Stomach (tissue), 19 donors: ENCODE measurements at places on chromosomes 2 and 18. TPM values are rescaled to one million over a fixed set of nuclear protein-coding genes. Genes with fewer than 3 reads are reported as not detected.

Gene HOXD9
- not detected for total RNA-seq

Gene SPR
- 25.7 TPM for total RNA-seq

Gene SERPINB12
- not detected for total RNA-seq

Gene AMMECR1L
- 19.8 TPM for total RNA-seq

Gene TLX2
- total RNA-seq, result 0.73 TPM

Gene SCYGR4
- not detected for total RNA-seq

Gene THSD7B
- total RNA-seq, result not detected

Gene GPR155
- total RNA-seq, result 25.1 TPM

GRCh38 chr2:117330641-117331040, 483.9 kb upstream of the DDX18 start:
- DNase-seq, result no peak

DNA sequence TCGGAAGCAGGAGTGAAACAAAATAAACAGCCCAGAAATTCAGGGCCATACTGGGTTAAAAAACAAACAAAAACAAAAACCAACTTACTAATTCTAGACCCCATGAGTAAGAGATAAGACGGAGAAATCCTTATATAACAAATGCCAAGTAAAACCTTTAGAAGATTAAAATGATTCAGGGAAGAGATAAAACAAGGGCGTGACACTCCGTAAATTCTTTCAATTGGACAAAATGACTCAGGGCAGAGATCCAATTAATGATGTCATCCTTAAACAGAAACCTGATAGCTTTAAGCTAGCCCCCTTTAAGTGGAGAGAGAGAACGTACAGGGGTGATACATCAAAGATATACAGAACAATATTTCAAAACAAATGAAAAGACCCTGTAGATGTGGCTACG, 317.4 kb downstream of the NBAS start:
- no peak for DNase-seq

DNA sequence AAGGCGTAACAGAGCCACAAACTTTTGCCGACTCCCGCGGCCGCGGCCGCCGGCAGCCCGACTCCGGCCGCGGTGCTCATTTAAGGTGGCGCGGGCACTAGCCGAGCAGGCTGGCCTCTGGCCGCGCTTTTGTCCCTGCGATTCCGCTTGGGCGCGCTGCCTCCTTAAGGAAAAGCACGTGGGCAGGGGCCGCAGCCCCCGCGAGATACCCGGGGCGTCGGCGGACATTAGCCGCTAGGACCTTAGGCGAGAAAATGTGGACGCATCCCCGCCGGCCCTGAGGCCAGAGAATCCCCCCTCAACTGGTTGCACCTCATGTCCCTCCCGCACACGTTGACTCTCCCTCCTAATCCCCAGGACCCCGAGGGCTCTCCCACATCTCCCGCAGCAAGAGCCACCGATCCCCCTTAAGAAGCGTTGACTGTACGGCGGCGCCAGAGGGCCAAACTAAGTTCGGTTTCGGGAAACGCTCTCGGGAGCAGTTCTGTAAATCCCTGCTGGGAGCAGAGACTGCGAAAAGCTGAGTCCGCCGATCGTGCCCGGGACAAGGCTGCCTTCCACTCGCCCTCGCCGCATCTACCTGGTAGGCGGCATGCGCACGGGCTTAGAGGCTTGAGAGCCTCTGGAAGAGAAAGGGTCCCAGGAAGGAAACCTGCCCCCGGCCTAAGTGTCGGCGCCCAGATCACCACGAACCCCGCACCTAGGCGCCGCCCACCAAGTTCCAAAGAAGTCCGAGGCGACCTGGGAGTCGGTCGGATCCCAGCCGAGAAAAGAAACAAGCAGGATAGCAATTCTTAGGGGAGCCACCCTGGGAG, 1.8 kb upstream of the SATB2 start:
- DNase-seq, result peak; percentile 96

DNA sequence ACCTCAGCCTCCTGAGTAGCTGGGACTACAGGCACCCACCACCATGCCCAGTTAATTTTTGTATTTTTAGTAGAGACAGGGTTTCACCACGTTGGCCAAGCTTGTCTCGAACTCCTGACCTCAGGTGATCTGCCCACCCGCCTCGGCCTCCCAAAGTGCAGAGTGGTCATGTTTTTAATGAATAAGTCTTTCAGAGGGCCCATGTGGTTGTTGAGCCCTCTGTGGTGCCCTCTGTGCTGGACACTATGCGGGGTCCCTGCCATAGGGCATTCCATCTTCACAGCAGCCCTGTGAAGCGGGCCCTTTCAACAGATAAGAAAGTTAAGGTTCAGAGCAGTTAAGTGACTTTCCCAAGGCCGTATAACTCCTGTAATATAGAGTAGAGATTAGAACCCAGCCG, 25.9 kb downstream of the MYO7B start:
- DNase-seq, result no peak

DNA sequence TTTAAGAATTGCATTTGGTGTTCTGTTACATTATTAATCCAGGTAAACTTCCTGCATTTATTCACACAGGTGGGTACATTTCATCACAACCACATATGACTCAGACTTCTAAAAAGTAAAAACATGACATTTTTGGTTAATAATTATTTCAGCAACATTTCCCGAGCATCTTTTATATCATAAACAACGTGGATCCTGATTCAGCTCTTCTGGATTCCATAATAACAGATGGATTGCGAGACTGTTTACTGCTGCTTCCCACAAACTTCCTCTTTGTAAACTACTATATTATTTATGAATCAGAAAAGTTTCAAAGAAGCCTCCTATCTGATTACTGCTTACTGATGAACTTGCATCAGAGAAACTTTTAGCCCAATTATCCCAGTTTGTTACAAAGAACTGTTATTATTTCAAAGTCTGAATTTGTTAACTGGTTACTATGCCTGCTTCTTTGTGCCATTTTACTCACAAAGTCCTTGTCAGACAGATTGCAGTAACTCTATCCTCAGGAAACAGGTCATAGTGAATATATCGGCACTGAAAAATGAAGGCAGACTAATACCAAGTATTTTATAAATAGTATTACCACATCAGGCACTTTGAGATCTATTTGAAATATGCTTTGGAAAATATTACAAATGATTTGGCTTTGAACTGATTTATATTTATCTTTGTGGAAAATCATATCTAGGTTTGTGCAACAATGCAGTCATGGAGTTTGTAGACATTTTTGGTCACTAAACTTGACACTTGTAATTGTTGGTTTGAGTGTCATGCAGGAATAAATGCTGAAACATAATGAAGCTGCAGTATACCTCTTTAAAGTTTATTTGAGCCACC, 511.6 kb downstream of the PLCL1 start:
- DNase-seq, result no peak

DNA sequence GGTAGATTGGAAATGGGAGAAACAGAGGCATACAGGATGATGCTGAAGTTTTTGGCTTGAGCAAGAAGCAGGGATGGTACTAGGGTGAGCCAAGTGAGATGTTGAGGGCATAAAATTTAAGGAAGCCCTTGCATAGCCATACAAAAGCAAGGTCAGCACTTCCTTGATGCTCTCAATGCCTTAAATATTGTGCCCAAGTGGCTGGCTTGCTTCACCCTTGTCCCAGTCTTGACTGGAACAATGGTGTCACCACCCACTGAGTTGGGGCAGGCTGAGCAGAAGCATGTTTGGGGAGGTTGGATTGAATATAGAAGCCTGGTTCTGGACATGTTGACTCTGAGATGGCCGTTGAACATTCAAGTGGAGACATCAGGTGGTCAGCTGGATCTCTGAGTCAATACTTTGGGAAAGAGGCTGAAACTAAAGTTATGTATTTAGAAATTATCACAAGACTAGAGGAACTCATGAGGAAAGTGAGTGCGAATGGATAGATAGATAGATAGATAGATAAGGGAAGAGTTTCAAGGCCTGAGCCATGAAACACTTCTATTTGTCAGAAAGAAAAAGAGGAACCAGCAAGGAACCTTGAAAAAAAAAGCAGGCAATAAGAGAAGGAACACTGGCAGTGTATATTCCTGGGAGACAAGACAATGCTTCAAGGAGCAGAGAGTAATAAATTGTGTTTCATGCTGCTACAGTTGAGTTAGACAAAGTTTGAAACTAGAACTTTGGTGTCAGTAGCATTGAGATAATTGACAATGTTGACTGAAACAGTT, 43.0 kb upstream of the HNMT start:
- no peak for DNase-seq

GRCh38 chr2:85785027-85785822, 31.4 kb downstream of the ATOH8 start:
- DNase-seq, result no peak

GRCh38 chr2:64462940-64463700, 9.2 kb downstream of the LGALSL start:
- no peak for DNase-seq

GRCh38 chr2:162490052-162490717, 146.3 kb downstream of the GCA start:
- DNase-seq, result no peak

DNA sequence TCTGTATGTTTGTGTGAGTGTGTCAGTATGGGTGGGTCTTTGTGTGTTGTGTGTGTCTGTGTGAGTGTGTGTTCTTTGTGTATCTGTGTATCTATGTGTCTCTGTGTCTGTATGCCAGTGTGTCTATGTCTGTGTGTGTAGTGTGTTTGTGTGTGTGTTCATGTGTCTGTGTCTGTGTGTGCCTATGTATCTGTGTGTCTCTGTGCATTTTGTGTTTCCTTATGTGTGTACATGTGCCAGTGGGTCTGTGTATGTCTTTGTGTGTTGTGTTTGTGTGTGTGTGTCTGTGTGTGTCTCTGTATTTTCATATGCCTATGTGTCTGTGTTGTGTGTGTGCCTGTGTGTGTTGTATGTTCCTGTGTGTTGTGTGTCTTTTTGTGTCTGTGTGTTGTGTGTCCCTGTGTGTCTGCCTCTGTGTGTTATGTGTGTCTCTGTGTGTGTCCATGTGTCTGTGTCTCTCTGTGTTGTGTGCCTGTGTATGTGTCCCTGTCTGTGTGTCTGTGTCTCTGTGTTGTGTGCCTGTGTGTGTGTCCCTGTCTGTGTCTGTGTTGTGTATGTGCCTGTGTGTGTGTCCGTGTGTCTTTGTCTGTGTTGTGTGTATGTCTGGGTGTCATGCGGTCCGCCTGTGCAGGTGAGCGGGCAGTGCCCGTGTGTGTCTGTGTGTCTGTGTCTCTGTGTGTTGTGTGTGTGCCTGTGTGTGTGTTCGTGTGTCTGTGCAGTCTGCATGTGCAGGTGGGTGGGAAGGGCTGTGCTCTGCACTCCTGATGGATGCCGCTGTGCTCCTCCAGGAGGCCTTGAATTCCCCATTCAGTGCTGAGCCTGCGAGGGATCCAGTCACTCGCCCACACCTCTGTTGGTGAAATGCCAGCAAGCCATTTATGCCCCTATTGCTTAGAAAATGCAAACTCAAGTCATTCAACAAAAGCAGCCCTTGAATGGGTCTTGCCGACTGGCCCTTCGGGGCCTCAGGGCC, 37.4 kb downstream of the KLHL29 start:
- no peak for DNase-seq

GRCh38 chr2:217515615-217516309, 487.0 kb downstream of the TNS1 start:
- DNase-seq, result no peak

- DNase-seq, result no peak
Observed at GRCh38 chr18:59743566-59743965, 46.3 kb upstream of the CCBE1 start.

DNA sequence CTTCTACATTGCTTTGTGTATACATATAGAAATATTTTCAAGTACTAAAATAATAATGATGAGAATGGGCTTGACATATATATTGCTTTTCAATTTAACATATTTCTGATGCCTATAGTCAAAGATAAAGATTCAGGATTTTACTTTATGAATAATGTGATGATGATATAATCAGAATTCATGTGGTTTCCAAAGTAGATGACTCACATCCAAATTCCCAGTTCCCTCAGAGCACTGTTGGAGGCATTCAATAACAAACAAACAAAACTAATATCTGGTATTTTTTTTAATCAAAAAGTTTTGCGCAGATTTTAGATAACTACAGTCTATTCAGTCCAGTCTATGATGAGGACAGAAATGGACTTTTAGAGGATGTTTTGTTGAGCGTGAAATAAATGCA, 2094.5 kb upstream of the CELF4 start:
- DNase-seq, result no peak

GRCh38 chr2:45468279-45468678, 142.8 kb downstream of the SRBD1 start:
- no peak for DNase-seq

DNA sequence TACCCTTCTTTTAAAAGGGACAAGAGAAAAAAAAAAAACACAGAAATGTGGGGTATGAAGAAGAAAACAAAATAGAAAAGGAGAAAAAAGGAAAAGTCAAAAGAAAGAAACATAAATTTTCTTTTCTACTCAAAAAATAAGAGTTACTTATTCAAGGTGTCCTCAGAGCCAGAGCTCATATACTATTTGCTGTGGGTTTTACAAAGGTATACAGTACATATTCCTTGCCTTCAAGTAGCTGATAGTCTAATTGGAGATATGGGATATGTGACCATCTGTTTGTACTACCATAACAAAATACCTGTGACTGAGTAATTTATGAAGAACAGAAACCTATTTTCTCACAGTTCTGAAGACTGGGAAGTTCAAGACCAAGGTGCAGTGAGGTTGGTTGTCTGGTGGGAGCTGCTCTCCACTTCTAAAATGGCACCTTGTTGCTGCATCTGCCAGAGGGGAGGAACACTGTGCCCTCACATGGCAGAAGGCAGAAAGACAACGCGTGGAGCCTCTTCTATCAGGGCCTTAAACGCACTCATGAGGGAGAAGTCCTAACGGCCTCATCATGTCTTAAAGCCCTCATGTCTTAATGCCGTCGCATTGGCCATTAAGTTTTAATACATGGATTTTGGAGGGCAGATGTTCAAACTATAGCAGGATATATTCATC, 33.9 kb downstream of the NBAS start:
- no peak for DNase-seq

DNA sequence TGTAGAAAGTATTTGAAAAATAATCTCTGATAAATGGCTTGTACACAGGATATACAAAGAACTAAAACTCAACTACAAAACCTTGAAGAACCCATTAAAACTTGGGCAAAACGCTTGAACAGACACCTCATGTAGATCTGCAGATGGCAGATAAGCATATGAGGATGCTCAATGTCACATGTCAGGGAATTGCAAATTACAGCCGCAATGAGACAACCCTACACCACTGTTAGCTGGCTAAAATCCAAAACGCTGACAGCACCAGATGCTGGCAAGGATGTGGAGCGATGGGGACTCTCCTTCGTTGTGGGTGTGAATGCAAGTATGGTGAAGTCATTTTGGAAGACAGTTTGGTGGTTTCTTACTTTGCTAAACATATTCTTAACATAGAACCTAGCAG, 53.7 kb downstream of the SNTG2 start:
- no peak for DNase-seq

GRCh38 chr2:201892516-201892915, 86.2 kb downstream of the CDK15 start:
- DNase-seq, result no peak
